Nucleus accumbens (tissue), 56 donors: ENCODE measurements at places on chromosomes 12 and 14.

DNA sequence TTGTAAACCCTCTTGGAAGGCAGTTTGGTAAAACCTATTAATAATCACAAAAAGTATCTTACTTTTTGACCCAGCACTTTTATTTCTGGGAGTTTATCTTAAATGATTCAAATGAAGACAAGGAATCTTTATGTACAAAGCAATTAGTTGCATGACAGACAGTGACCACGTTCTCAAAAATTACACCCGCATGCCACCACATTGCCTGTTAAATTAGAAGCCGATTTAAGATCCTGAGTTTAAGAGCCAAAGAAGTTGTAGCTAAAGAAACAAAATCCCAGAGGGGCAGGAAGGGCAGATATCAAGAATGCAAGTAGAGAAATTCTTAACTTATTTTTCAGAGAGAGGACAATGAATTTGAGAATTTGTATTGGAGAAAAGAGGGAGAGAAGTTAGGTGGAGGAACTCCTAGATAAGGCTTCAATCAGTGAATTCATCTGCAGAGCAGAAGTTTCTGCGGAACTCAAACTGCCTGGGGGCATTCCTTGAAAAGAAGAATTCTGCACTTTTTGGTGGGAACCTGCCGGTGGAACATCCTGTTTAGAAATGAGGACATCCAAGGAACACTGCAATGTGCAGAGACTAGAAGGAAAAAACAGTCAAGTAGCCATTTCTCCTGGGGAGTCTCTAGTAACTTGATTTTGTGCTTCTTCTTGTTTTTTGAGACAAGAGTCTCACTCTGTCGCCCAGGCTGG is 1.1 kb upstream of the RIOX1 start:
- DNase-seq, result no peak

DNA sequence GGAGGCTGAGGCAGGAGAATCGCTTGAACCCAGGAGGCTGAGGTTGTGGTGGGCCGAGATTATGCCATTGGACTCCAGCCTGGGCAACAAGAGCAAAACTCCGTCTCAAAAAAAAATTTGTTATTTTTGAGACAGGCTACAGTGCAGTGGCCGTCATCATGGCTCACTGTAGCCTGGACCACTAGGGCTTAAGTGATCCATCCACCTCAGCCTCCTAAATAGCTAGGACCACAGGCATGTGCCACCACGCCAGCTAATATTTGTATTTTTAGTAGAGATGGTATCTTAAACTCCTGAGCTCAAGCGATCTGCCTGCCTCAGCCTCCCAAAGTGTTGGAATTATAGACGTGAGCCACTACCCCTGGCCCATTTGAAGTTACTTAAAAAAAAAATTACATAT is 966 bp upstream of the PCBP2 start:
- no peak for DNase-seq

DNA sequence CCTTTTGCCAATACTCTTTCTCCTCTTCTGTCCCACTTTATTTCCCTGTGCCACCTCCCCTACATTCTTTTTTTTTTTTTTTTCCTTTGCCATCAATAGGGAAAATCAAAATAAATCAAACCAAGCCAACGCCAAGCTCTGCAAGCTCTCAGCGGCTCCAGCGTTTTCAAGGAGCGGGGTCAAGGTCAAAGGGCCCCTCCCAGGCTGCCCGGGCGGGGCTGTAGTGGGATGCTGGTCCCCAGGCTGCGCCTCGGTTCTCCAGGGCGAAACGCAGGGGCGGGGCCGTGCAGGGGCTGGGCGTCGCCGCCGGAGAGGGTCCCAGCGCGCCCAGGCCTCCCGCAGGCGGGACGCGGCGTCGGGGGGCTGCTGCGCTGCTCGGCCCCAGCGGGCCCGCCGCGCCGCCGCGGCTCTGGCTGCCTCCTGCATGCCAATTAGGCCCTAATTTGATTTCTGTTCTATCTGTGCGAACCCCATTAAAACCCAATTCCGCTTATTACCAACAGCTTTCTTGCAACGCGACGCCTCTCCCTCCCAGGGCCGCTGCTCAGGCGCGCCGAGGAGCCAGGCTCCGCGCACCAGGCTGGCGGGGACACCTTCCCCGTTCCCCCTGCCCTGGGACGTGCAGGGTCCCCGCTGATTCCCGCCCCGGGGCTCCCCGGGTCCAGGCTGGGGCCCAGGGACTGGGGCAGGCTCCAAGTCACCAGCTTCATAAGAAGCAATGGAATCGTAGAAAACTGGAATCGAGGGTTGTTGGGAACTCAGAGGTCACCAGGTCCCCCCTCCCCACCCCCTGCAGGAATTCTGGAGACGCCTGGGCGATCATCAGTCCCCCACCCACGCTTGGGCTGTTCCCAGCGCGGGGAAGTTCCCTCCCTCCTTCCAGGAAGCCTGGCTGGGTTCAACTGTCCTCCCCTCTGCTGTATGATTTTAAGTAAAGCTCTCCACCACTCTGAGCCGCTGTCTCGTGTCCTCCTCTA is 50.7 kb upstream of the MAP1LC3B2 start:
- DNase-seq, result no peak

- no peak for DNase-seq
Measured at GRCh38 chr14:54649056-54649455, 82.1 kb downstream of the SAMD4A start.
